Activated CD4-positive, alpha-beta T cell treated with anti-CD3 and anti-CD28 coated beads, Interleukin-2, amount 50 U/mL, for 1 hour (primary cell): ENCODE measurements at places on chromosomes 3 and 15.

GRCh38 chr15:76320012-76320411, 8.7 kb upstream of the ETFA start:
- DNase-seq: no peak

GRCh38 chr15:91291673-91292072, 191.6 kb downstream of the SV2B start:
- DNase-seq: no peak

- peak; percentile 13 for DNase-seq
Observed at GRCh38 chr3:38960953-38961622, 90.7 kb downstream of the SCN11A start.

GRCh38 chr15:60161704-60162103, 157.6 kb downstream of the FOXB1 start:
- DNase-seq: no peak

DNA sequence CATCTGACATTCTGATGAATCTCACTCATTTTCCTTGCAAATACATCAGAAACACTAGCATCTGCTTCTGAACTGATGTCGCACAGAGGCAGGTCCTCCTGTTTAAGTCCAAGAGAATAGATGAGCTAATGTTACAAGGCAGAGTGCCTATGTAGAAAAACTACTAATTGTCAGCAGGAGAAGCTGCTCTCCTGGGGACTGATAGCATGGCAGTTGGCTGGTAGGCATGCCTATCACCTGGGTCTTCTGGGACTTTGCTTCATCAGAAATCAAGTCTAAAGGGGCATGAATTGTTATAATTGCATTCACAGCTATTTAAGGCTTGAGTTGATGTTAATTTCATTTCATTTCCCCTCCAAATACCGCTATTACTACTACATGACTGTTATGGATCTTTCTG, 457.2 kb downstream of the RAP2B start:
- no peak for DNase-seq

GRCh38 chr15:86316726-86317383, 237.2 kb downstream of the AGBL1 start:
- DNase-seq: no peak

DNA sequence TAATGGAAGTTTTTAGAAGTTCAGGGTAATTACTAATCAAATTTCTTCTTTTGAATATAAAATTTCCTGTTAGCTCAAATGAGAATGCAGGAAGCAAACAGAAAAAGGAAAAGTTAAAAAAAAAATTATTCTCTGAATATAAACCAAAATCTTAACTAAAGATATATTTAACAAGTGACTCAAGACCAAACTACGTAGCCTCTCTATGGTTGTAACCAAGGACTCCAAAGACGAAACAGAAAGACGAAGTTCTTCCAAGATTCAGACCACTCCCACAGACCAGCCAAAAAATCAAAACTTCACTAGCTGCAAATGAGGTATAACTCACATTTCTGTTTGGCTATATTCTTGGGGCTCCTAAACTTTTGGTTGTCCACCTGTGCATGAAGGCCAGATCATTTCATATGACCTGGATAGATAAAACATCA, 846.5 kb upstream of the ALCAM start:
- no peak for DNase-seq

- no peak for DNase-seq
Observed at GRCh38 chr15:63104727-63105126, 16.9 kb upstream of the LACTB start.

DNA sequence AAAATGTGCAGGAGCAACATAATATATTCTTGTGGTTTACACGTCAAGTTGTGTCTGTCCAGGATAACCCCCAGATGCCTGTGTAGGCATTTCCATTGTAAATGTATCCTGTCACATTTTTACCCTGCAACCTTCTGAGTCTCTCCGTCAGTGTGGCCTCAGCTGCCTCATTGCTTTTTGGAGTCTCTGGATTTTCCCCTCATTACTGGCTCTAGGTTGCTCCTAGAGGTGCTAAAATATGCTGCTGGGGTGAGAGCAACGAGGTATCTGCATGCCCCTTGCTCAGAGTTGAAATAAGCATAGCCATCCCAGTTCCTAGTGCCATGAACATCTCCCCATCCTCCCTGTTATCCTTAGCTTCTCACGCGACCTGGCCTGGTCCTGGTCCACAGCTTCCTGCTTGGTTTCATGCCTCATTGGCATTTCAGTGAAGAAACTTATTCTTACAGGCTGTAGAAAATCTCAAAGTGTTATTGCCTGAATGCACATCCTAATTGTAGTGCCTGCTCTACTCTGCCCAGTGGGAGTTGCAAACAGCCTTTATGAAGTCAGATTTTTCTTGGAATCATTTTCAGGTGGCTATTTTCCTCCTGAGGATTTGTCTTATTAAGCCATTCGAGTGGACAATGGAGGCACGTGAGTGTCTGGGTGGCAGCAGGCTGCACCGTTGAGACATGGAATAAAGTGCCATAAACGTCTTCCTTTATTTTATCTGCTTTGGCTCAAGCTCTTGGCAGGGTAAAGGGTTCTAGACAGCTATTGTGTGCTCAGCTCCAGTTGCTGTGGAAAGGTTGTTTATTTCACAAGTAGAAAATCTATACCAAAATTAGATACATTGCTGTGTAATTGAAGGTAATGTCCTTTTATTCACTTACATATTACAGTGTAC, 33.2 kb downstream of the OXNAD1 start:
- no peak for DNase-seq

DNA sequence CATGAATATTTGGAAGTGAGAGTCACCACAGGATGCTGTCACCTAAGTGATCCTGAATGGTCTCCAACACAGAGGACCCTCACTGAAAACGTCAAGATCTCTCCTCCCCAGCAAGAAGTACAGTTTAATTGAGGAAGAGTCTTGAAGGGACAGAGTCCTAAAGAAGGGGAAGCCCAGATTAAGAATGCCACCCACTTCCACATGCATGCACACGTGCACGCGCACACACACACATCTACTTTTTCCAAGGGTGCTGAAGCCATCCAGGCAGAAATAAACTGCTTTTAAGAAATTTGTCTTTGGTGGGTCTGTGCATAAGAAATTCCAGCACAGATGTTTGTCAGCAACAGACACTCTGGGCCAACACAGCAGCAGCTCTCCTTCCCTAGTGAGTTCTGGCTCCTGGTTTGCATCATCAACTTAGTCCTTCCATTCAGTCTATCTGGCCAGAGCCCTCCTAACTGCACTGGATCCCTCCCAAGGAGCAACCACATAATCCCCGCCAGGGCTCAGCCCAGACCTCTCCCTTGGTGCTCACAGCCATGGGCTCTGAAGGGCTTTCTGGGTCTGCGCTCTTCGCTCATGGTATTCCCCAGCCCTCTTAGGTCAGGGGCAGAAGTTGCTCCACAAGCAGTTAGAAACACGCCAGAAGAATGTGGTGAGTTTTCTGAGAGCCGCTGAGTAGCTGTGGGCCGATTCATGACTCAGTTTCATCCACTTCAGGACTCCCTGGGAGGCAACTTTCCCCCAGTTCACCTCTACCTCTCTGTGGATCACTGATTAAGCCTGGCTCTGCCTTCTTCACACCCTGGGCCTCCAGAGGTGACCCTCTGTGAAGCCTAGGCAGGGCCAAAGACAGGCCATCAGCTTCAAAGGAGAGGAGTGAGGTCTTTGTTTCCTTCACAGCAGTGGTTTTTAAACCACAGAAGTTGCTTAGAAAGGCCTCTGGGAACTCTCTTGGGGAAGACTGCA, 132.6 kb upstream of the LIPC start:
- no peak for DNase-seq

DNA sequence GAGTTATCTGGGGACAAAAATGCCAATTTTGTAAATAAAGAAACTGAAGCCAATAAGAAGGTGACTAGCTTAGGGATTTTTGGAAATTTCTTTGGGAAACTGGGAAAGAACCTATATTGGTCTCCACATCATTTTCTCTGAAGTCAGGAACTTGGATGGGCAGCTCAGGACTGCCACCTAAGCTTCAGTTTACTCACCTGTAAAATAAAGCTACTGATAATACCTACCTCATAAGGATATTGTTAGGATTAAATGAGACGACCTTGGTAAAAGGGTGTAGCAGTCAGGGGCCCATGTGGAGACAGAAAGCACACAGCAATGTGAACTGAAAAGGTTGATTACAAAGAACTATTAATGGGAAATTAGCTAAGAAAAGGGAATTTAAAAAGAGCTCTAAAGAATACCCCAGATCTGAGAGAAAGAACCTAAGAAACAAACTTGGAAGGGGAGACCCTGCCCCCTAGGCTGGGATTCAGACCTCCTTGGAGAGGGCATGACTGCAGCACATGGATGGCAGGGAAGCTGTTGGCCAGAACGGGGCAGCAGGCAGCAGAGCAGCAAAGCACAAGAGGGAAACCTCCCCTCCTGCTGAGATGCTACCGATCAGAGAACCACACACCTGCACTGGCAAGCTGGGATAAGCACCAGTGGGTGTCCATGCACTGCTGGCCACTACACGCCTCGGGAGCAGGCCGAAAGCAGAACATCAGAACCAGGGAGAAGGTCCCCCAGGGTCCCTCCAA, 83.7 kb upstream of the THBS1 start:
- DNase-seq: no peak
